ENCODE measurements at places on chromosomes 4 and X. TPM values are rescaled to one million over a fixed set of nuclear protein-coding genes. Genes with fewer than 3 reads are reported as not detected.

DNA sequence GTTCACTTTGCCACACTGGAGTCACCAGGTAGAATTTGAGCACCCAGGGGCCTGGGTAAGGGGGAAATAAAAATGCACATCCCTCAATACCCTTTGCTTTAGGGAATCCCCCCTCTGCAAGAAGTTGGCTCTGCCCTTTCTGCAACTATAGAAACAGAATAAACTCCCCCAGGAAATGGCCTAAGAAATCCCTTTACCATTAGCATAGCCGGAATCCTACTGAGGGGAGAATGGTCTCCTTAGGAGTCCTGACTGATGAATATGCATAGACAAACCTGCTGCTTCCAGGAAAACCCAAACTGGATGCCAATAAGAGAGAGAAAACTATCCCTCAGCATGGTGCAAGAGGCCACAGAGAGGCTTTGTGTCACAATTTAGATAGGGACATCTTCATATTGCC, 11.0 kb downstream of the EFHC2 start:
- no peaks in the 10 kb centered on the region for H3K27me3 ChIP-seq
- no peak for DNase-seq
- no peaks in the 10 kb centered on the region for H3K4me1 ChIP-seq
- H3K36me3 ChIP-seq = no peaks in the 10 kb centered on the region

DNA sequence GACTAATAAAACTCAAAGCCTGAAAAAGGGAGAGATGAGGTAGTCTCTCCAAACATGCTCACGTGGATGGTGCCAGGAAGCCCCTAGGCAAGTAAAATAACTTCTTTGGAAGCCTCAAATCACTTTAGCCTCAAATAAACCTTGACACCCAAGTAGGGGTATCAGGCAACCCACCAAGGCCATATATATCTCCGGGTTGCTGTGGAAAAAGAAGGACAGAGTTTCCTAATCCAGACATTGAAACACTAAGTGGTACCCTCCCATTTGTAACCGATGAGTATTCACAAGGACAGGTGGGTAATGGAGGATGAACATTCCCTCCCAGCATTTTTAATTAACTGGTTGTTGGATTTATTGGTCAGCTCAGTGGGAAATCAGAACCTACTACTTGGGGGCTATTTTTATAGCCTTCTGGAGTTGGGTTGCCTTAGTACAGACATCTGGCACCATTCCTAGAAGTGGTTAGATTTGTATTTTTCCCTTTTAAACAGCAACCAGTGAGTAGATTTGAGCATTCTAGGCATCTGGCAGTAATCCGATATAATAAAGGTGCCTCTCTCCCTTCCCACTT, 87.7 kb downstream of the GPC3 start:
- no peak overlapping the region for H3K4me3 ChIP-seq
- DNase-seq = no peak
- no peaks in the 10 kb centered on the region for H3K27me3 ChIP-seq
- H3K36me3 ChIP-seq = no peaks in the 10 kb centered on the region
- no peak overlapping the region for H3K27ac ChIP-seq

DNA sequence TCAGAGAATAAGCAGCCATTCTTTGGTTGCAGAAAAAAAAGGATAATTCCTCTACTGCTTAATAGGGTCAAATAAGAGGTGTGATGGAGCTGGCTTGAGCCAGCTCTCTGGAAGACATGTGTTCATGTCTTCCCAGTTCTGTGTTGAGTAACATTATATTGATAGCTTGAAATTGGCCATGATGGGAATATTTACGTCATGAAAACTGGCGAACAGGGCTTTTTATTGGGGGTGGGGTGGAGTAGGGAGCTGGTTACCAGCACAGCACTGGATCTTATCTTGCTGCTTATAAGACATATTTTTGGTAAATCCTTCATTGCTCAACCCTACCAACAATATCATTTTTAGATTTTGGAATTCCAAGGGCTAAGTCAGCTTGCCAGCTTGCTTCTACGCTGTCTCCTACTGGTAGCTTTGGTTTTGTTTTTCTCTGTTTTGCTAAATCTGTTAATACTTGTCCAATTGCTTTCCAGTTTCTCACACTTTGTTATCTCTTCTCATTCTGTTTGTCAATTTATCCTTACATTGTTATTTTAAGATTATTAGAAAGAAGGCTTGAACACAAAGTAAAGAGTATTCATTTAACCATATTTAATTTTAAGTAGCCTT, 25.3 kb upstream of the GBA3 start:
- no peaks in the 10 kb centered on the region for H3K36me3 ChIP-seq
- no peak overlapping the region for H3K27ac ChIP-seq
- no peaks in the 10 kb centered on the region for H3K4me1 ChIP-seq
- no peak overlapping the region for H3K4me3 ChIP-seq
- DNase-seq = no peak

- H3K36me3 ChIP-seq = no peaks in the 10 kb centered on the region
- H3K4me1 ChIP-seq = no peaks in the 10 kb centered on the region
- no peak overlapping the region for H3K27ac ChIP-seq
- no peak overlapping the region for H3K4me3 ChIP-seq
- DNase-seq = no peak
These were observed 597.5 kb upstream of the PCDH7 start for GRCh38 chr4:30122711-30123110.

DNA sequence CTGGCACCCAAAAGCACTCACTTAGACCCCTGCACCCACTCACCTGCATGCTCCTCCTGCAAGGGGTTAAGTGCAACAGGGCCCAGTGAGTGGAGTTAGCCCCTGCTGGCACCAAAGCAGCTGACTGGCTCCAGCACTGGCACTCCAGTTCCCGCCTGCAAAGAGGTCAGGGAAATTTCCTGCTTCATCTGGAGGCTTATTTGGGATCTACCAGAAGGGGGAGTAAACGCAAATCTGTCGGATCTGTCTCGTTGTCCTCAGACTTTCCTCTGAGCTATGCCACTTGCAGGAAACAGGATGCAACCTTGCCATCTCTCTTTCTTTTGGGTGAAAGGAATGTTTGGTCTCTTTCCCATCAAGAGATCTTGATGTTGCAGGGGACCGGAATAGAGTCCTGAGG, 435.6 kb downstream of the PCDH10 start:
- H3K27me3 ChIP-seq = no peaks in the 10 kb centered on the region
- no peak overlapping the region for H3K4me3 ChIP-seq
- DNase-seq = no peak
- no peaks in the 10 kb centered on the region for H3K36me3 ChIP-seq

DNA sequence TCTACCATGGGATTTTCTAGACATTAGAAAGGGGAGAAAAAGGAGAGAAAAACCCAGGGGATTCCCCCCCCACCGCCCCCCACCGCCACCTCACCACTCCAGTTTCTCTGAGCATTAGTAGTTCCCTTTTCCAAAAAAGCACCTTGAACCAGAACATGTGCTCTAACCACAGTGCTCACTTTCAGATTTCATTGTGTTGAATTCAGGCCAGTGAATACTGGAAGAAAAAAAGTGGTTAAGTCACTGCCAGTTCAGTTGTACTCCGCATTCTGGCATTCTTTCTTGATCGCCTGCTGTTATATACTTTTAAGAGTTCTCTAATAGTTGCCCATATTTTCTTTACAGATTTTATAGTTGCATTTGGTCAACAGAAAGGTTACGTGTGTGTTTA, 40.9 kb downstream of the JADE3 start:
- no peaks in the 10 kb centered on the region for H3K27me3 ChIP-seq
- H3K36me3 ChIP-seq = no peaks in the 10 kb centered on the region
- H3K4me3 ChIP-seq = no peak overlapping the region

- no peak for DNase-seq
- no peaks in the 10 kb centered on the region for H3K36me3 ChIP-seq
- H3K27me3 ChIP-seq = no peaks in the 10 kb centered on the region
- no peaks in the 10 kb centered on the region for H3K4me1 ChIP-seq
- no peak overlapping the region for H3K27ac ChIP-seq
These were observed 8.0 kb downstream of the AMOT start for GRCh38 chrX:112832481-112833095.

DNA sequence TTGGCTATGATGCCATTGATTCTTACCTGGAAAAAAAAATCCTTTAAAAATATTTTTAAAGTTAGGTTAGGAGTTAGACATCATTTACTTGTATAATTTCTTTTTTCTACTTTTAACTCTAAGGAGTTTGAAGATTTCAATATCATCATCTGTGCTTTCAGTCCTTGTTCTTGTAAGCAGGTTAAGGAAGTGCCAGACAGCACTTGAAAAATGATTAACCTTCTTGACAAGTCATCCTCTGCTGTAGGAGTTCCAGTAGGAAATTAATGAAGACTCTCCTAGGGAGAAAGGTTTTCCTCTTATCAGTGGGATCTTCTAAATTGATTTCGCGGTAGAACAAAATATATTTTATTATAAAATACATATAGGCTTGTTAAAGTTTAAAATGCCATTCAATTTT, 29.1 kb upstream of the ANAPC4 start:
- H3K27me3 ChIP-seq = no peaks in the 10 kb centered on the region
- H3K4me1 ChIP-seq = no peaks in the 10 kb centered on the region
- H3K27ac ChIP-seq = no peak overlapping the region
- H3K4me3 ChIP-seq = no peak overlapping the region

The CT55 gene
- not detected for total RNA-seq

The DDIT4L gene
- 0.22 TPM for total RNA-seq

The RHOH gene
- 1.3 TPM for total RNA-seq

The CCSER1 gene
- total RNA-seq = 1.2 TPM

The CENPU gene
- total RNA-seq = 34.6 TPM
